ENCODE measurements at places on chromosomes 7 and 10.

- no peak for DNase-seq
Measured at GRCh38 chr10:88500656-88501055, 82.5 kb downstream of the RNLS start.

GRCh38 chr7:68776326-68776725, 821.9 kb upstream of the AUTS2 start:
- no peak for DNase-seq

GRCh38 chr7:120799813-120800475, 58.0 kb downstream of the TSPAN12 start:
- DNase-seq = no peak

DNA sequence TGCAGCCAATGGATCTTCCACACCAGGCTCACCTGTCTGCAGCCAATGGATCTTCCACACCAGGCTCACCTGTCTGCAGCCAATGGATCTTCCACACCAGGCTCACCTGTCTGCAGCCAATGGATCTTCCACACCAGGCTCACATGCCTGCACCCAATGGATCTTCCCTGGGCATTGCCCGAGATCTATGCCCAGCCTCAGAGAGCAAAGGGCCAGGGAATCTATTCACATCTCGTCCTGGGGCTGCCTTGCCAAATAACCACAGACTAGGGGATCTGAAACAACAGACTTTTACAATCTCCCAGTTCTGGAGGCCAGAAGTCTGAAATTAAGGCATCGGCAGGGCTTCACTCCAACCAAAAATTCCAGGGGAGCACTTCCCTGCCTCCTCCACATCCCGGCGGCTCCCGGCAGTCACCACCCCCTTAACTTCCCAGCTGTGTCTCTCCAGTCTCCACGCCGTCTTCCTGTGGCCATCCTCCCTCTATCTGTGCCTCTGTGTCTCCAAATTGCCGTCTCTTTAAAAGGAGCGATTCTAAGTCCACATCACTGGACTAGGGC, 92.4 kb upstream of the PPP2R2D start:
- DNase-seq = no peak

- no peak for DNase-seq
Measured at GRCh38 chr7:16271355-16271915, 149.9 kb downstream of the CRPPA start.

- no peak for DNase-seq
Measured at GRCh38 chr7:140678816-140679130, 6.0 kb downstream of the ADCK2 start.

- no peak for DNase-seq
Measured at GRCh38 chr10:62323751-62324150, 50.4 kb upstream of the ZNF365 start.

DNA sequence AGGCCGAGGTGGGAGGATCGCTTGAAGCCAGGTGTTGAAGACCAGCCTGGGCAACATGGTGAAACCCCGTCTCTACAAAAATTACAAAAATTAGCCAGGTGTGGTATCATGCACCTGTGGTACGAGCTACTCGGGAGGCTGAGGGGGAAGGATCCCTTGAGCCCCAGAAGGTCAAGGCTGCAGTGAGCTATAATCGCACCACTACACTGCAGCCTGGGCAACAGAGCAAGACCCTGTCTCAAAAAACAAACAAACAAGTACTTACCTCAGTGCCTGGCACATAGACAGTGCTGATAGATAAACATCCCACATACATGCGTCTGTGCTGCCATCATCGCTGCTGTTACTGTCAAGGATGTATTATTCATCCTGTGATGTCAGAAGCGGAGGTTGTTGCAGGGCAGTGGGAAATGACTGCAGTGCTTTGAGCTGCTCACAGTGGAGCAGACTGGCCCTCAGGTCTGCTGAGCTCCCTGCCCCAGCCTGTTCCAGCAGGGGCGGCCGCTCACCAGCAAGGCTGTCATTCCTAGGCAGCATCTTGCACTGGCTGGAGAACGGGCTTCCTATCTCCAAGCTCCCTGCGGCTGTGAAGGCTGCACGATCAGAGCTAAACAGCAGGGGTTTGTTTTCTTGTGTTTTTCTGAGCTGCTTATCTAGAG, 18.6 kb downstream of the FOXK1 start:
- no peak for DNase-seq

DNA sequence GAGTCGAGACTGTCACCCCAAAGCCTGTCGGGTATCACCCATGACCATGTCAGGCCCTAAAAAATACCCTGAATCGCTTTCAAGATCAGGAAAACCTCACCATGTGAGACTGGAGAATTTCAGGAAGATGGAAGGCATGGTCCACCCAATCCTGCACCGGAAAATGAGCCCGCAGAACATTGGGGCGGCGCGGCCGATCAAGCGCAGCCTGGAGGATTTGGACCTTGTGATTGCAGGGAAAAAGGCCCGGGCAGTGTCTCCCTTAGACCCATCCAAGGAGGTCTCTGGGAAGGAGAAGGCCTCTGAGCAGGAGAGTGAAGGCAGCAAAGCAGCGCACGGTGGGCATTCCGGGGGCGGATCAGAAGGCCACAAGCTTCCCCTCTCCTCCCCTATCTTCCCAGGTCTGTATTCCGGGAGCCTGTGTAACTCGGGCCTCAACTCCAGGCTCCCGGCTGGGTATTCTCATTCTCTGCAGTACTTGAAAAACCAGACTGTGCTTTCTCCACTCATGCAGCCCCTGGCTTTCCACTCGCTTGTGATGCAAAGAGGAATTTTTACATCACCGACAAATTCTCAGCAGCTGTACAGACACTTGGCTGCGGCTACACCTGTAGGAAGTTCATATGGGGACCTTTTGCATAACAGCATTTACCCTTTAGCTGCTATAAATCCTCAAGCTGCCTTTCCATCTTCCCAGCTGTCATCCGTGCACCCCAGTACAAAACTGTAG, 176.2 kb downstream of the RTKN2 start:
- DNase-seq = no peak

GRCh38 chr10:57657164-57657765, 610.4 kb downstream of the IPMK start:
- peak; percentile 22 for DNase-seq

- DNase-seq = no peak
Measured at GRCh38 chr7:16092711-16093110, 328.6 kb downstream of the CRPPA start.

DNA sequence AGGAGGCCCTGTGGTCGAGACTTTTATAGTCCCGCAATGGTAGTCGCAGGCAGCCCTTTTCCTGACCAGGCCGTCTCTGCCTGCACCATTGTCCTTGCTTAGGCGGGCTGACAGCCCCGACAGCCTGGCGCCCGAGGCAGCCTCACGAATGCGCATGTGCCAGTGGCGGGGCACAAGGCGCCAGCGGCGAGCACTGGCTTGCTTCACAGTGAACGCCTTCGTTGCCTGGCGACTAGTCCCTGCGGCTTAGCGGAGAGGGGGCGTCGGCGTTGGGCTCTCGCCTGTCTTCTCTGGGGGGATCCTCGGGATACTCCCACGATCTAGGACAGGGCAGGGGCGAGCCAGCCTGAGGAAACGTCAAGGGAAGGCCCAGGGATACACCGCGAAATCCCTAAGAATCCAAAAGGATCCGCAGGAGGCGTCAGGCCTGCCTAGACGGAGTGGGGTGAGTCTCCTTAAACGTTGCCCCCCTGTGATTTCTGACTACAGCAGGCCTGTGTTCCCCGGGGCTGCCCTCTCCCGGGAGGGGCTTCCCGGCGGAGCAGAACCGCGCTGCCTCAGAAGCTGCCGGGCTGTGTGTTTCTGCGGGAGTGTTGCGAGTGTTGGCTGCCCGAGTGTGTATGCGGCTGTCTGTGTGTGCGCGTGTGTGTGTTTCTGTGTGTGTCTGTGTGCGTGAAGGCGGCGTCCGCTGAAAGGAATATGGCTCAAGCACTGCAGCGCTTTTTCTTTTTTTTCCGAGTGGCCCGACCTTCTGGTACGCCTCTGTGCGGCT, 20.5 kb upstream of the ZNF273 start:
- DNase-seq = peak; percentile 73

DNA sequence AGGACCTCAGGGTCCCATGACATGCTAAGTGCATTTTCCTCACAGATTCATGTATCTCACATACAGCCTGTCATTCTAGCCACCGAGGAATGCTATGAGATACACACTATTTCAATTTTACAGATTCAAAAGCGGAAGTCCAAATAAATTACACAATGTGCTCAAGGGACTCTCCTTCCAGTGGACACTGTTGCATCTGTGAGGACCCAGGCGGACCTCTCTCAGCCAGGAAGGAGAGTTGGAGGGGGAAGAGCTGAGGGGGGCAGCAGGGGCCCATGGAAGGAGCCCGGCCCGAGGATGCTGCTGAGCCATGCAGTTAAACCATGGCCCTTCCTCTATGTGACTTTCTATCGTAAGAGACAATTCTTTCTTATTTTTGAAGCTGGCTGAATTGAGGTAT, 93.6 kb downstream of the VOPP1 start:
- no peak for DNase-seq

- DNase-seq = no peak
Measured at GRCh38 chr10:93807371-93807770, 49.6 kb downstream of the LGI1 start.

- DNase-seq = no peak
Measured at GRCh38 chr7:17434191-17434590, 135.7 kb downstream of the AHR start.

- no peak for DNase-seq
Measured at GRCh38 chr7:80439894-80440821, 71.7 kb downstream of the GNAT3 start.

GRCh38 chr10:76082956-76083355, 651.5 kb downstream of the LRMDA start:
- DNase-seq = no peak

DNA sequence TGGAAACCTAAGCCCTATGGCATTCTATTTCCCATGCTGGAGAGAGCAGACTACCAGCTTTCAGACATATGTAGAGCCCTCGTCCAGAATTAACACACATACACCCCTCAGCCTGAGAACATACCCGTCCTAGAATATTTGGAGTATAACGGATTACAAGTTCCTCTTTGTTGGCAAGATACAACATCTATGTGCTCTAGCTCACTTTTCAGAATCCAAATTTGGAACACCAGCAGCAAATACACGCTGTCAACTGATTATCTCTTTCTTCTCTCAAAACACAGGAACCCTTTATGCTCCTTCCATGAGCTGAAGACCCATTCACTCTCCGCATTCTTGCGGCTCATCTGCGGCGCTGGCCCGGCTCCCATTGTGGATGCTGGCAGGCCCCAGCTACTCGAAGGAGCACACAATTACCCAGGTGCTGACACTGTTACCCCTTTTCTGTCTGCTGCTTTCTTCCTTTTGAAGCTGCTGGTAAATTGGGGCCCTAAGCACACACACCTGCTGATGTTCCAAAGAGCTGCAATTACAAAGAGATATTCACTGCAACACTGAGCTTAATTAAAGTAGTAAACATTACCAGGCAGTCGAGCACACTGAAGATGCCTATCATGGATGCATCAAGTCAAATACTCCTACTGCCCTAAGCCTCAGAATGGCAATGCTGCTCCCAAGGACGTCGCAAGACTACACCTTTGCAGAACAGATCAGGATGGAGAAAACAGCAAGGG, 70.0 kb downstream of the VOPP1 start:
- DNase-seq = no peak

DNA sequence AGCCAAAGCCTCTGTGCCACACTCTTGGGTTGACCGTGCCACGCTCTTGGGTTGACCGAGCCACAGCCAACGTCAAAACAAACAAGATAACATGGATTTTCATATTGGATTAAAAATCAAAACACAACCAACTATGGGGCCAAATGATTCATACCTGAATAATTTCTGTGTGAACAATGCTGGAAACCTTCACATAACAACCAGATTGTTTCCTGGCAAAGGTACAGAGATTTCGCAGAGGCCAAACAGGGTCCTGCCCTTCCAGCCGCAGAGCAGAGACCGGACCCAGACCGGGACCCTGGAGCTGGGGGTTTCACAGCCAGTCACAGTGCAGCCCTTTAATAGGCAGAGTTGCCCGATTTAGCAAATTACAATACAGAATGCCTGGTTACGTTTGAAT, 40.5 kb downstream of the ITIH5 start:
- DNase-seq = no peak

- DNase-seq = no peak
Measured at GRCh38 chr7:30968747-30969603, 5.2 kb downstream of the GHRHR start.

- no peak for DNase-seq
Measured at GRCh38 chr10:13946209-13946460, 359.4 kb downstream of the PRPF18 start.

DNA sequence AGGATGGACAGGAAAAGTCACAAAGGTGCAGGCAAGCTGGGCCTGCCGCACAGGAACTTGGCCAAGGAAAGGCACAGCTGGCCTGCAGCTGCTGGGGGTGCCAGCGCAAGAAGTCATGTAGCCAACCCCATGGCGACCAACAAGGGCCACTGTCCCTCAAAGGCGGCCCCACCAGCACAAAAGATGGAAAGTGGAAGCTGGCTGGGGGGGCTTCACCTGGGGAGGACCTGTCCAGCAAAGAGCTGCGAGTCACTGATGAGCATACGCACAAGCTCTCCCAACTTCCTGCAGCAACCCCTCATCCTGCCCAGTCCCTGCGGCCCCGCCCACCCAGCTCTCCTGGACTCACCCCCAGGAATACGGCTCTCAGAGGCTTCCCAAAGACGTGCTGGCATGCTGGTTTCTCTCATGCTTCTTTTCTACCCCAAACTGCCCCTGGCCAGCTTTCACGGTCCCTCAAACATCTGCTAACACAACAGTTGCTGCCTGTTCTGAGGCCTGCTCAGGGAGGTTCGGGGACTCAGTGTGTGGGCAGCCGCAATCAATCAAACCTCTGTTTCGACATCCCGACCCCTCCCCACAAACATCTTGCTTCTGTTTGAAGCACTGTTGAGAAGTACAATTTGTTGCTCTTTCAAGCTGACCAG, 67.6 kb downstream of the FAM53B start:
- DNase-seq = peak; percentile 17

DNA sequence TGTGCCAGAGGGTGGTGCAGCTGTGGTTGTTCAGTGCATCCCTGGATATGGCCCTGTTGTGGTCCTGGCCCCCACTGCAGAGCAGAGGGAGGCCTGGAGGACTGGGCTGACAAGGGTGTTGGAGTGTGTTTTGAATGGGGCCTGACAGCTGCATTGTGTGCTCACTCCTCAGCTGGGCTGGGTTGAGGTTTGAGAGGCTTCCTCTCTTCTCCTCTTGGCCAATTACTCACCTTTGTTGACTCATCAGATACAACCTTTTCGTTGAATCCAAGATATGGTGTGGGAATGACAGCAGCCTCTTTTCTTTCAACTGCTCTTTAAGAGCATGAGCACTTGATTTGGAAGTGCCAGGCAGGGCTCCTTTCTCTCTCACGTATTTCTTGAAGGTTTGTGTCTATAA, 228.5 kb upstream of the COBL start:
- DNase-seq = no peak

DNA sequence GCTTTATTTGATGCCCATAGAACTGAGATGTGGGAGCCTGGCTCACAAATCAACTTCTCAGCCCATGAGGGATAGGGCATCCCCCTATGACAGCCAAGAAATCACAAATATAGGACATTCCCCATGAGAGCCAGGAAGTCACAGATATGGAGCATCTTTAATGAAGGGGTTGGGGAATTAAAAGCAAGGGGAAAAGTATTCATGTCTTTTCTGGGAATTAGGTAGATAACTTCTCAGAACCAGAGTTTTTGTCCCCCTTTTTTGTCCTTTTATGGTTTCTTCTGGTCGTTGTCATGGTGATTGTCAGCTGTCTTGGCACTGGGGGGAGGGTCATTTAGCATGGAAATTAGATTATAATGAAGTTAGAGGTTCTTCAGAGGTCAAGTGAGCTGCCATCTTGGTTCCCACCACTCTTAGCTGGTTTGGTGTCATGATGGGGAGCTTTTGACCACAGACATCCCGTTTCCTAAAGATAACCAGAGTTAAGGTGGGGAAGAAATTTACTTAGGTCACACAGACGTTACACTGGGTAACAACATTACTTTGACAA, 56.9 kb downstream of the NOD1 start:
- no peak for DNase-seq
